ENCODE measurements at places on chromosomes 1 and 21.

GRCh38 chr1:155202198-155202597 lies 5.5 kb downstream of the THBS3 start:
- no peak for DNase-seq

- DNase-seq: no peak
These were observed 31.4 kb downstream of the SLC44A3 start for GRCh38 chr1:94851571-94851970.

DNA sequence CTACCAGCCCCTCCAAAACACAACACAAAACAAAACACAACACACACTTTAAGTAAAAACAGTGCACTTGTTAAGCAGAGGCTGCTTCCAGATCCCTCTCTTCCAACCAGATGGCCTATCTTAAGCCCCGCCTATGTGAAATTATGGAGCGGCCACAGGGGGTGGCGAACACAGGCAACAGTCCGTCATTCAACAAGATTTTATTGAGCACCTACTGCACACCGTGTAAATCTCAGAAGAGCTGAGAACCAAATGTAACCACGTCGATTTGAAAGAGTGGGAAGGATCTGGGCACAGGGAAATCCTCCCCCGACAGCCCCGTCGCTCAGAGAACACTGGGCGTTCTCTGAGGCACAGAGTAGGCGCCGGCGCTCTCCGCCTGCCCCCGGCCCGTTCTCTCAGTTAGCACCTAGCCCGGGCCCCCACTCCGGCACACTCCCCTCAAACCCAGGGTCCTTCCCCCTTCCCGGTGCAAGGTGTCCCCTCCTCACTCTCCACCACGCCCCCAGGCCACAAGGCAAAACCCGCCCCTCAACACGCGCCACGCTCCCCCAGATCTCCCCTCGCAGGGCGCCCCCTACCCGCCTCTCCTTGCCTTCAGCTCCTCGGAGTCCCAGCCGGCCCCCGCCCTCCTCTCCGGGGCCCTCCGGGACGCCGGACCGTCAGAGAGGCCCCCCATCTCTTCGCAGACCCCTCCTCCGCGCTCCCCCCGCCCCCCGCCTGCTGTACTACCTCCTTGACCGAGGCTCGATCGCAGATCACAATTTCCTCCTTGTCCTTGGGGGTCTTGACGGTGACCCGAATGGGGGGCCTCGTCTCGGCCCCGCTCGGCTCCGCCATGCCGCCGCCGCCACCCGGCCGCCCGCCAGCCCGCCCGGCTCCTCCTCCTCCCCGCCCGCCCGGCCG lies 483 bp downstream of the UBQLN4 start:
- peak; percentile 68 for DNase-seq

DNA sequence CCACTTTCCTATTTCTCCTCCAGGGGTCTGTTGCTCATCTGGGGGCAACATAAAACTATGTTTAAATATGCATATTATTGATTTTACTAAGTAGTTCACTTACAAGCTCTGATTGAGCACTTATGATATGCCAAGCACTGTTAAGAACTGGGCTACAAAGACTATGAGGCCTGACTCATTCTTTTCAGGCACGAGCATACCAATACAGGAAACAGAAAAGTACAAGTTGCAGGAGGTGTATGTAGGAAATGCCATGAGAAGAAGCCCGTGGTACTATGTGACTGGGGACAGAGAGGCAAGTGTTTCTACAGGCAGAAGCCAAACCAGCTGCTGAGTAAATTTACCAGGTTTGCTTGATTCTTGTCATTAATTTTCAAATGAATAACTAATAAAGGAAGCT lies 120.4 kb upstream of the PTGFR start:
- no peak for DNase-seq

DNA sequence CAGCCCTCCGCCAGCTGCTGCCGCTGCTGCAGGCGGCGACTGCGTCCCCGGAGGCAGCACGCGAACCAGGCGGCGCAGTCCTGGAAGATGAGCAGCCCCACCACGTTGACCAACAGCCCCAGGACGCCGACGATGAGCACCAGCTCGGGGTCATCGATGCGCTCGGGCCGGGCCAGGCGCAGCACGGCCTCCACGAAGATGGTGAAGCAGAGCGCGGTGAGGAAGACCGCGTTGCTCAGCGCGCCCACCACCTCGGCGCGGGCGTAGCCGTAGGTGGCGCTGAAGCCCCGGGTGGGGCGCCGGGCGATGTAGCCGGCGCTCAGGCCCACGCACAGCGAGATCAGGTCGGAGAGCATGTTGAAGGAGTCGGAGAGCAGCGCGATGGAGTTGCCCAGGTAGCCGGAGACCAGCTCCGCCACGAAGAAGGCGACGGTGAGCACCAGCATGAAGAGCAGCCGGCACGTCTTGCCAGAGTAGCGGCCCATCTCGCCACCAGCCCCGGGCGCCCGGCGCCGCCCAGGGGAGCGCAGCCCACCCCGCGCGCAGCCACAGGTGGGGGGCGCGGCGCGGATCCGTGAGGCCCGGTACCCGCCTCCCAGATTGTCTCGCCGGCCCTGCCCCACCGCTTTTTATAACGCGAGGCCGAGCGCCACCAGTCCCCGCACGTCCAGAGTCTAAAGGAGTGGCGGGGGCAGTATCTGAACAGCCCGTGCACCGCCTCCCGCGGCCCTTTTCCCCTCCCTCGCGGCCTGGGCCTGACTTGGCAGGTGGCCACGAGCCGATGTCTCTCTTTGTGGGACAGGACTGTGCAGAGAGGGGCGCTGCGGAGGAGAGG lies at the start of gene SLC30A10:
Gene SLC30A10, minus strand, starts transcription at position 602 of the 835 bp plus-strand sequence. Its CDS starts 117 bp downstream, at position 485.
- no peak for DNase-seq

- peak; percentile 13 for DNase-seq
These were observed at the start of gene YOD1 for GRCh38 chr1:207051191-207051943. YOD1 (minus strand) TSS chr1:207051208; CDS start chr1:207051030, 178 bp downstream.

DNA sequence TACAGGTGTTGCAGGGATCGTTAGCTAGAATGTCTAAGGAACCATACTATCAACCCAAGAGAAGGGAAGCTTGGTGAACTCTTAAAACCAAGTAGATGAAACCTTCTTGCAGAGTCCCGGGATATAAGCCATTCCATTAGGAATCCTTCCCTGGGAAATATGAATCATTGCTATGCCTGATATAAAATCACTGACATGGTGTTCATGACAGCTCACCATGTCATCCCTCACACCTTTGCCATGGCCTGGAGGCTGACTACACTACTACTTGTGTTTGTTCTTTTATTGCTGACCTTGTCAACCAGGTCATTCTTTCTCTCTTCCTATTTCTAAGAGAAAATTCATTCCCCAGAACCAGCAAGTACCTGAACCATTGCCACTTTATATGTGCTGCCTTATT lies 12.1 kb downstream of the ST6GALNAC3 start:
- DNase-seq: no peak

GRCh38 chr1:61851849-61852669 lies 109.8 kb downstream of the PATJ start:
- DNase-seq: no peak

GRCh38 chr1:211654838-211655787 lies 20.3 kb downstream of the NEK2 start:
- DNase-seq: peak; percentile 82

- DNase-seq: no peak
These were observed 176.5 kb upstream of the PLXNA2 start for GRCh38 chr1:208420696-208421095.

- no peak for DNase-seq
These were observed 51.0 kb downstream of the XCL1 start for GRCh38 chr1:168627370-168627769.

GRCh38 chr1:156246781-156247459 lies 936 bp downstream of the PAQR6 start:
- DNase-seq: no peak

DNA sequence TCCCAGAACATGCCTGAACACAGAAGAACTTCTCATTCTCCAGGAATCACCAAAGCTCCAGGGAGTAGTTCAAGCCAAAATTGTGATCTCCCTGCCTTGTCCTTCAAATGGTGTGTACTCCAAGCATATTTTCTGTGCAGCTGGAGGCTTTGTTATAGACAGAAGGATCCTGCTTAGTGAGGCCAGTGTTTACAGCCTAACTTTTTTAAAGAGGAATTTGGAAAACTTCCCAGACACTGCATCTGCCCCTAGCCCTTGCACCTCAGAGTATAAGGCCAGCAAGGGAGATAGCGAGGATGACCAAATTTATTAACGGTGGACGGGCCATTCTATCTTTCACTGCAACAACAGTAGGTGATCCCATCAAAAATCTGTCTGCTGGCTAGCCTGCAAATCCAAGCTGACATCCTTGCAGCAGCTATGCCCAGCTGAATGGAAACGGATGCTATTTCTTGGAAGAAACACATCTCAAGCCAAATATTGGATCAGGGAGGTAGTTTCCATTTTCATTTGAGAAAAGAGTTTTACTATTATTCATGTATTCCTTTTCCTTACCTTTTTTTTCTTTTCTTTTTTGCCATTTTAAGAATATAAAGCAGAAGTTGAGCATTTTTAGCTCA lies 249.8 kb downstream of the USH2A start:
- DNase-seq: no peak

- no peak for DNase-seq
These were observed 5.9 kb downstream of the MTFR1L start for GRCh38 chr1:25825605-25826004.

- peak; percentile 9 for DNase-seq
These were observed 63.2 kb downstream of the MPZL1 start for GRCh38 chr1:167784876-167785550.

DNA sequence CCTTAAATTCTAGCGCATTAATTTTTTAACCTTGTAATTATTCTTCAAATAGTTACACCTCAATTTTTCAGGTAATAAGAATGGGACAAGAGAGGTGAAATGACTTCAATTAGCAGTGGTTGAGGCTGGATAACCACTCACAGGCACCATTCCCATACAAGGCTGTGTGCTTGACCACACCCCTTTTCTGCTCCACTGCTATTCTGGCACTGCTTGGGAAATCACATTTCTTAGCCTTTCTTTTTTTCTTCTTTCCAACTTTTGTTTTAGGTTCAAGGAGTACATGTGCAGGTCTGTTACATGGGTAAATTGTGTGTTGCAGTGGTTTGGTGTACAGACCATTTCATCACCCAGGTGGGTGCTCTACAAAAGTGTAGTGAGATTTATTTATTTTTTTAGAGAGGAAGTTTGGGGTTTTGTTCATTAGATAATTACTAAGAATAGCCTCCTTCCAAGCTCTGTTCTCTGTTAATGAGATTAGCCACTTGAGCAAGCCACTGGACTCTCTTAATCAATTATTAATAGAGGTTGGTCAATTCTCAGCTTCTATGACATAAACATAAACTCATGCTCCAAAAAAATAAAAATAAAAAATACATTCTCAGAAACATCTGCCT lies 14.4 kb downstream of the ILDR2 start:
- DNase-seq: no peak

GRCh38 chr1:228695015-228695955 lies 40.0 kb upstream of the RHOU start:
- DNase-seq: no peak

GRCh38 chr1:147626291-147626690 lies 44.0 kb downstream of the ACP6 start:
- no peak for DNase-seq

DNA sequence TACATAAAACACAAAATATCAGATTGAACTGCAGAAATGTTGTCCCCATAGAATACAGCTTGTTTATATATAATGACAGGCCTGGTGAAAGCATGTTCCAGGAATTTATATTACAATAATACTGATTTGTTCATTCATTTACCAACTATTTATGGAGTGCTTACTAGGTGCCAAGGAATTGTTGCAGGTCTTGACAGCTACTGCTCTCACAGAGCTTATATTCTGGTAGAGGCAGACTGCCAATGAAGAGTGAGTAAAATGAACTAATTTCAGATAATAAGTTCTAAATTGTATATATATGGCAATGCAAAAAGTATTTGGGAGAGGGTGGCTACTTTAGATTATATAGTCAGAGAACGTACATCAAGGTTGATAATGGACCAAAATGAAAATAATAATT lies 152.0 kb downstream of the COQ8A start:
- DNase-seq: no peak

DNA sequence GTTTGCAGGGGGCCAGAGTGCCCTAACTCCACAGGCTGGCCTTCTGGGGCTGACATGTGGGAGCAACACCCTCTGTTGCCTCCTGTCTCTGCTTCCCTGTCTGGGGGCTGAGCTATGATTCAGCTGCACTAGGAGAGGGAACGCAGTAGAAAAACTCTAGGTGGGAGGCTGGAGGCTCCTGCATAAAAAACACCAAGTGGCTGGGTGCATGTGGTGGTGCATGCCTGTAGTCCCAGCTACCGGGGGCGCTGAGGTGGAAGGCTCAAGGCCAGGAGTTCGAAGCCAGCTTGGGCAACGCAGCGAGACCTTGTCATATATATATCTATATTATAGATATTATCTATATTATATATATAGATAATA lies 5.6 kb downstream of the KIF17 start:
- DNase-seq: no peak

- no peak for DNase-seq
These were observed 13.3 kb upstream of the SAMD11 start for GRCh38 chr1:910311-910880.

DNA sequence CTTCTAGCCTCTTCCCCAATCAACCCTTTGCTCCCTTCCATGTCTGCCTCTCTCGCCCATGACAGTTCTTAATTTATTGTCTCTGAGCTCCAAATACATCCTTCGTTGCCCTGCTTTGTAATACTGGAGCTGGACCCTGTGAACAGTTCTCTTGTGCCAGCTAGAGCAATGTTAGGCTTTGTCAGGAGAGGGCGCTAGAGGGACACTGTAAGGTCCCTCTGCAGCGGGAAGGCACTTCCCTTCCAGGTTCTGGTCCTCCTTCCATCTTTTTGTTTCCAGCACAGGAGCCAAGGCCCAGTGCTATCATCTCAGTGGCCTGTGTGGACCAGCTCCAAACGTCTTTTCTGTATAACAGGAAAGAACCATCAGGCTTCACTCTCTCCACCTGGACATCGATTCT lies 95.9 kb downstream of the PTPRU start:
- peak; percentile 17 for DNase-seq

- DNase-seq: no peak
These were observed 133.4 kb downstream of the NEK7 start for GRCh38 chr1:198290089-198290683.

DNA sequence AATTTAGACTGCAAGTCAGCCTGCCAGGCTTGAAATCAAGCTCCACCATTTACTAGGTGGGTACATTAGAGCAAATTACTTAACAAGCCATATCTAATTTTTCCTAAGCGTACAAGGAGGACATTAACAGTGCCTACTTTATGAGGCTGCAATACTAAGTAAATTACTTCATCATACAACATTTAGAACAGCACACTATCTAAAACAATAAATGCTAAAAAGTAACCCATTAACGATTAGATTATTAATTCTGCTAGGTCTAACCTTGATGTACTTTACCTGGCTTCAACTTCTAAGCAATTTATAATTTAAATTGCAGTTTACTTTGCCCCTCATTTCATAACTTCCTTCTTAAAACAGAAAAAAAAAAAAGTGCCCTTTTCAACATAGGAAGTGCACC lies 1155.6 kb upstream of the NCAM2 start:
- DNase-seq: no peak

DNA sequence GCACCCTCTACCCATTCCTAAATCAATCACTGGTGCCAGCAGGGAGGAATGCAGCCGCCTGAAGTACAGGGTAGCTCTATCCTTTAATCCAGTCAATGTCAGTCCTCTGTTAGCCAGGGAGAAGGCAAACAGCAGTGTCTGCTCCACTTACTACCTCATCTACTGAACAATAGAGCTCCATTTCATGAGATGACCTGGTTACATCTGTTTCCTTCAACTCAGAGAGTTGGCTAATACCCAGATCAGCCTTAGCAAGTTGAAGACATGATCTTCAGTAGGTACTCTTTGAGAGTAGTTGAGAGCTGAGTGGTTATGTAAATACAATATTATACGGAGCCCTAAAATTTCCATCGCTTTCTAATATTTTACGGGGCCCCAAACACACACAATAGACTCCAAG lies 46.1 kb upstream of the CD34 start:
- DNase-seq: no peak

- DNase-seq: no peak
These were observed 5.3 kb upstream of the ADAMTS5 start for GRCh38 chr21:26972192-26972591.

Measured in stimulated activated CD4-positive, alpha-beta T cell treated with anti-CD3 and anti-CD28 coated beads, Interleukin-1b, Interleukin-23, amount 100 ng/mL, for 48 hours (primary cell).